ENCODE measurements at places on chromosomes 11 and 22.

GRCh38 chr22:47083379-47083986 lies 321.0 kb downstream of the TBC1D22A start:
- DNase-seq, result no peak

DNA sequence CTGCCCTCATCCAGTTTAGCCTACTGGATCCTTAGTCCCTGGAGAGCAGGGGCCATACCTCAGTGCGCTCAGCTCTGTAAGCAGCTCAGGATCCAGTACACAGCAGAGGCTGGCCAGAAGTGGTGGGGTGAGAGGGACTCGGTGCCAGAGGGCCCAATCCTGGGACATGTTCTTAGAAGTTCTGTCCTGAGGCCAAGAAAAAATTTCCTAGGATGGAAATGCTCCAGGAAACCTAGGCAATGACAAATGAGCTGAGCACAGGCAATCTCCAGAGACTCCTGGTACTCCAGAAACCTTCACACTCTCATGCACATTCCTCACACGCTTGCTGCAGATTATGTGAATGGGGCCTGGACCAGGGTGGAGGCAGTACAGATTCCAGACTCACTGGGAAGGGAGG lies 89.6 kb downstream of the SERGEF start:
- DNase-seq, result no peak

DNA sequence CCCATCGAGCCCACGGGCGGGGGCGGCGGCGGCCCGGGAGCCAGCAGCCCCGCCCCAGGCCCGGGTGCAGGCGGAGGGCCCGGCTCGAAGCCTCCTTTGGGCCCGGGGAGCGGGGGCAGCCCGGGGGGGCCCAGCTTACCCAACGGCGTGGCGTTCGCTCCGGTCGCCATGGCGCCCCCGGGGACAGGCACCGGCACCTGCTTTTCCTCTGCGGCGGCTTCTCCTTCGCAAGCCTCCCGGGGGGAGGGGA lies 194 bp downstream of the SF1 start:
- DNase-seq, result no peak

DNA sequence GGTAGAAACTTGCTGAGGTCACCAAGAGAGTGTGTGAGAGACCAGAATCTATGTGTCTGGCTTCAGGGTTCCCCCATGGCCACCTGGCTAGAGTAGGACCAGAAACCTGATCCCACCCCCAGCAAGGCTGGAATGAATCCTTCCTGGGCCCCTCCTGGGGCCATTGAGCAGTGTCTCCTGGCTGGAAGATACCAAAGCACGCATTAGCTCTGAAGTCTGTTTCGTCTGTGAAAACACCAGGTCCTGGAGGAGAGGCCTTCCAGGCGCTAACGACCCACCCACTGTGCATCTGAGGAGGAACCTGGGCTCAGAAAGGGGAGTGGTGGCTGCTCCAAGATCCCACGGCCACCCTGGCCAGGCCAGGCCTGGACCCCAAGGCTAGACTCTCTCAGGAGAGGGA lies 15.5 kb upstream of the TSKU start:
- DNase-seq, result no peak

GRCh38 chr11:123183391-123184099 lies 11.5 kb downstream of the CLMP start:
- DNase-seq, result no peak

DNA sequence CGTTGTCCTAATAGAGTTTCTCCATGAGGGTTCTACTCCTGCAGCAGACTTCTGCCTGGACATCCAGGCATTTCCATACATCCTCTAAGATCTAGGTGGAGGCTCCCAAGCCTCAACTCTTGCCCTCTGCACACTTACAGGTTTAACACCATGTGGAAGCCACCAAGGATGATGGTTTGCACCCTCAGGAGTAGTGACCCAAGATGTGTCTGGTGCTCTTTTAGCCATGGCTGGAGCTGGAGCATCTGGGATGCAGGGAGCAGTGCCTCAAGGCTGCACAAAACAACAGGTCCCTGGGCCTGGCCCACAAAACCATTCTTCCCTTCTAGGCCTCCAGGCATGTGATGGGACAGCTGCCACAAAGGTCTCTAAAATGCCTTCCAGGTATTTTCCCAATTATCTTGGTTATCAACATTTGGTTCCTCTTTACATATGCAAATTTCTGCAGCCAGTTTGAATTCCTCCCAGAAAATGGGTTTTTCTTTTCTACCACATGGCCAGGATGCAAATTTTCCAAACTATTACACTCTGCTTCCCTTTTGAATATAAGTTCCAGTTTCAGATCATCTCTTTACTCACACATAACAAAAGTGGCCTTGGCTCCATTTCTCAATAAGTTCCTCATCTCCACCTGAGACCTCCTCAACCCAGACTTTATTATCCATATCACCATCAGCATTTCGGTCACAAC lies 69.5 kb upstream of the GNAZ start:
- DNase-seq, result no peak

DNA sequence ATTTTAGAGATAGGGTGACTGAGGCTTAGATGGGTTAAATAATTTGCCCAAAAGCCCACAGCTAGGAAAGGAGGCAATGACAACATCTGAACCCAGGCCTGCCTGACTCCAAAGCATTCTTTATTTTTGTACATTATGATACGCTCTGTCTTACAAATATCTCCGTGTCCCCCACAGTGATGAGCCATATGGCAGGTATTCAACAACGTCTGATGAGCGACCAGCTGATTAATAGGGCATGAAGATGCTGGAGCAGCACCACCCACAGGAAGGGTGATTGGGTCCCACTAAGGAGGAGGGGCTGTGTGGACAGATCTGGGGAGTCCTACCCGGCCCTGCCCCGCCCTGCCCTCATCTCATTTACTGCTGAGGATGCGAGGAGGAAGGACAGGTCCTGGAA lies 380.6 kb downstream of the CADM1 start:
- DNase-seq, result no peak

- no peak for DNase-seq
Measured at GRCh38 chr11:13917904-13918303, 44.6 kb upstream of the SPON1 start.

DNA sequence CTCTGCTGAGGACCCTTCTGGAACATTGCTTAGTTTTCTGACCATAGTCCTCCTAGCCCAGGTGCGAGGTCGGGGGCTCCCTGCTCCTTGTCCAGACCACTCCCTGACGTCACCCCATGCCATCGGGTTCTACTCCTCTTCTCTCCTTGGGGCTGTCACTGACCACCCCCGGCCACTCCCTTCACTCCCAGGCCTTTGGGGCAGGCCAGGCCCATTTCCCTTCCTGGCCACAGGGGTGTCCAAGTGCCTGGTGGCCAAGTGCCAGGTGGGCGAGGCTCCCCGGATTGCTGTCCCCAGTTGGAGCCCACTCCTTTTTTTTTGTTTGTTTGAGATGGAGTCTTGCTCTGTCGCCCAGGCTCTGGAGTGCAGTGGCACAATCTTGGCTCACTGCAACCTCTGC lies 19.5 kb downstream of the MRGPRD start:
- no peak for DNase-seq

GRCh38 chr11:17008099-17008498 lies 6.1 kb downstream of the PLEKHA7 start:
- DNase-seq, result no peak

- DNase-seq, result peak; percentile 30
Measured at GRCh38 chr11:100687054-100687629, at the start of gene ARHGAP42. Gene ARHGAP42, plus strand, starts transcription at chr11:100687288. Its CDS starts 391 bp downstream, at chr11:100687679.

DNA sequence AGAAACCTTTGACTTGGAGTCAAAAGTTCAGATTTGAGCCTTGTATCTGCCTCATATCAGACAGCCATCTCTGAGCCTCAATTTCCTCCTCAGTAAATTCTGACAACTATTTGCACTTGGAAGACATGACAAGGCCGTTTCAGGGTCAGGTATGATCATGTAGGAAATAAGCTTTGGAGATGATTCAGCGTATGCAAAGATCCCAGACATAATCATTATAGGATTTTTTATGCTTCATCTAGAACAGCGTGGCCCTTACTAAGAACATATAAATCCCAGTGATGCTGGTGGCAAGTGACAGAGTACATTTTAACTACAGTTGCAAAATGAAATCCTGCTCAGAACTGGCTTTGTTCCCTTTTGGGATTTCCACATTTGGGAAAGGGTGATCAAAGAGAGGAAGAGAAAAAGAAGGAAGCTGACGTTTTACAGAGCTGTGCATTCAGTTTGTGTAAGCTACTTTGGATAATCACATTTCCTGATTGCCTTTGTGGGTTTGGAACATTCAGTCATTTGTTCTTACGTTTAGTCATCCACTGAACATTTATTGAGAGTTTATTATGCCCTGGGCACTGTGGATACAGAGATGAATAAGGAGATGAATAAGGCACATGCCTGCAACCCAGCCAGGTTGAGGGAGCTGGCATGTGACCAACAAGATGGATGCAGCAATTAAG lies 81.9 kb upstream of the HEPHL1 start:
- no peak for DNase-seq

DNA sequence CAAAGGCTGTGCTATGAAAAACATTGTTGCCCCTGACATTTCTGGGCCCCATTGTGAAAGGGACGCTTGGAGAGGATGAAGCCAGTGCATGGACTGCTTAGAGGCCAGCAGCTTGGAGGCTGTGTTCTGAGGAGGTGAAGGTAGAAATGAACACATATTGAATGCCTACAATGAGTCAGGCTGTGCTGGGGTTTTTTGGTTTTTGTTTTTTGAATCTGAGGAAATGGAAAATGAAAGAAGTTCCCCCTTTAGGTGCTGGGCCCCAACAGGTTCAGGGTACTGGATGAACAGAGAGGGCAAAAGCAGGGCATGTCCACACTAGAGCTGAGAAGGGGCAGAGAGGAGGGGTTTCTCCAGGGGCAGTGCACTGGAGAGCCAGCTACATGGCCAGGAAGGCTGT lies 166.1 kb upstream of the API5 start:
- no peak for DNase-seq

- DNase-seq, result no peak
Measured at GRCh38 chr11:102843489-102843888, at the start of gene MMP3. Gene MMP3, minus strand, starts transcription at chr11:102843609. Its CDS starts 63 bp downstream, at chr11:102843546.

DNA sequence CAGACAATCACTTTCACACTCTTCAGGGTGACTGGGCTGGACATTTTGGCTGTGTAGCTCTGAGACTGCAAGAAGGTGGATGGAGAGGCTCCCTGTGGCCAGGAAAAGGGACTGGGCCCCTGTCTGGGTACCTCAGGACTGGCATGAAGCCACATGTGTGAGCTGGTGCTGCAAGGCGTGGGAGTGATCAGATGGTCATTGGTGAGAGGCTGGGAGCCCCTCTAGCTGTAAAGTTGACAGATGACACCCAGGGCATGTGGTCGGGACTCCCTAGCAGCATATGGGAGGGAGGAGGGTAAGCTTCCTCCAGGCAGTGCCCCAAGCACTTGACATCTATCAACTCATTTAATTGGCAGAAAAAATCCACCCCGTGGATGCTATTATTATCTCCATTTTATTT lies 18.9 kb upstream of the CABP2 start:
- DNase-seq, result no peak

DNA sequence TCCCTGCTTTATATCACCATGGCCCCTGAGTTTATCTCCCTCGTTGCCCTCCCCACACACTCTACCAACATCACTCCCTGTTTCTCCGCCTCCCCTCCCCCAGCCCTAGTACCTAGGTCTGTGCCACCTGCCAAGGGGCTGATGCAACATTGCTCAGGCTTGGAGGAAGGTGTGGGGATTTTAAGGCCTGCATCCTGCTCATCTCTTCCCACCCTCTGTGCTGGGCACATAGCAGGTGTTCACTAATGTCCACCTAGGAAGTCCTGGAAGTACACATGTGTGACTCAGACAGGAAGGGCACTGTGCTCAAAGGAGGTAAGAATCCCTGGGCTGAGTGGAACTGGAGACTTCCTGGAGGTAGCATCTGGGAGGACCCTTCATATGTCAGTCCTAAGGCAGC lies 37.0 kb downstream of the PDE2A start:
- no peak for DNase-seq

DNA sequence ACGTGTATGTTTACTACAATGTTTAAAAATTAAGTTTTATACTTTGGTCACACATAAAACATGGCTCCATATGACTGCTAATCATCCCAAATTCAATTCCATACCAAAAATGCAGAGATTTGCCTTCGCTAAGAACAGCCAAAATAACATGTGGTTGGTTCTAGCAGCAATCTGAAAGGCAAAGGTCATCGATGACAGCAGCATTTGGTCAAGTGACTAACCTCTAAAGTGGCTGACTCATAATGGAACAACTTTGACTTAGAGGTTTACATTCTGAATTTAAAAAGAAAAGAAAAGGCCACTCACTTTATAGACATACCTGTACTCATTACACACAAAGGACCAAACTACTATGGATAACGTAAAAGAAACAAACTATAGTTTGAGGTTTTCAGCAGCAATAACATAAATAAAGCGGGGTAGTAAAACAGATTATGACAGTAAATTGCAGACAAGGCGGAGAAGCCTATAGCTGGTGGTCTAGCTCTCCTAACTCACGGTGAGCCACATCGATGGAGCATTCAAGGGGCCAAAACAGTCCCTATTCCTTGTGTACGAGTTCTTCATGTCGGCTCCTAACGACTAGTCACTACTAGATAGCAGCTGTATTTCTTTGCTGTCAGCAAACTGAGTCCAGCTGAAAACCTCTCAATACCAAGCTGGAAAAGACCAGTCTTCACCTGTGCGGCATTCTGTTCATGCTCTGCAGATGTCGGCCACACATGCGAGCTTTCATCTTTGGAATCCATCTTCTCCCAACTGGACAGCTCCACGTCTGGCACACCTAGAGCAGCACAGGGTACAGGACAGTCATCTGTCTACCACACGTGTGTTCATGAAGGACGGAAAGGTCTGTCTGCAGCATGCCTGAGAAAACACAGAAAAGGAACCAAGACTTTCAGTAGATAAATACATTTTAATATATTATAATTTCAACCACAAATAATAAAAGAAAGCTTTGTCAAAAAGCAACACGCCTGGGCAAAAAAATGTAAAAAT lies 42.1 kb downstream of the PRDM10 start:
- peak; percentile 4 for DNase-seq

DNA sequence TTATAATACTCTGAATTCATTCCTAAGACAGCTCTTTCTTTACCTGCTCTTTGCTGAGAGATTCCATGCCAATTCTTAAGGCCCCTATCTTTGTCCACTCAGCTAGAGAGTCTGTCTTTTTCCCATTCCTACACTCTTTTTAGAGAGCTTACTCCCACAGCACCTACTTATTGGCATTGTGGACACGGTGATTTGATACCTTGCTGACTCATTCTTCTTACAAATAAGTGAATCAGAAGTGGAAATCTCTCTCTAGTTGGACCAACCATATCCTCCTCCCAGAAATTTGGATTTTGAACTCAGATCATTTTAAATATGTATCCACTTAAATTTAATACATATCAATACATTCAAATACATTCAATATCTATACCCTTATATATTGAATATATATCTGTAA lies 32.5 kb upstream of the OR6M1 start:
- DNase-seq, result no peak

DNA sequence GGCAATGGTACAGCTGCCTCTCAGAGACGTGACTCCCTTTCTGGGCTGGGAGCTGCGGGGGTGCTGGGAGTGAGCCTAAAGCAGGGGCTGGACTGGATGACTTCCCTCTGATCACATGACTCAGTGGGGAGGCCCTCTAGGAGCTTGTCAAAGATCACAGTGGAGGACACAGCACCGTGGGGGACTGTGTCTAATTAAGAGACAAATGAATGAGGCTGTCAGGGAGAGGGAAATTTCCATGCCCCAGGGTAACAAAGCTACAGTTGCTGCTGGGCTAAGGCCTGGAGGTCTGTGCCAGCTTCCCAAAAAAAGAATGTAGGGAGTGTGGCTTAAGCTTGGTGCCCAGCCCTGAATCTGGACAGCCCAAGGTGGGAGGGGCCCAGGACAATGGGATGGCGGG lies 262.8 kb upstream of the PLET1 start:
- no peak for DNase-seq
